EL (cell line): ENCODE measurements at places on chromosomes 12 and 14.

DNA sequence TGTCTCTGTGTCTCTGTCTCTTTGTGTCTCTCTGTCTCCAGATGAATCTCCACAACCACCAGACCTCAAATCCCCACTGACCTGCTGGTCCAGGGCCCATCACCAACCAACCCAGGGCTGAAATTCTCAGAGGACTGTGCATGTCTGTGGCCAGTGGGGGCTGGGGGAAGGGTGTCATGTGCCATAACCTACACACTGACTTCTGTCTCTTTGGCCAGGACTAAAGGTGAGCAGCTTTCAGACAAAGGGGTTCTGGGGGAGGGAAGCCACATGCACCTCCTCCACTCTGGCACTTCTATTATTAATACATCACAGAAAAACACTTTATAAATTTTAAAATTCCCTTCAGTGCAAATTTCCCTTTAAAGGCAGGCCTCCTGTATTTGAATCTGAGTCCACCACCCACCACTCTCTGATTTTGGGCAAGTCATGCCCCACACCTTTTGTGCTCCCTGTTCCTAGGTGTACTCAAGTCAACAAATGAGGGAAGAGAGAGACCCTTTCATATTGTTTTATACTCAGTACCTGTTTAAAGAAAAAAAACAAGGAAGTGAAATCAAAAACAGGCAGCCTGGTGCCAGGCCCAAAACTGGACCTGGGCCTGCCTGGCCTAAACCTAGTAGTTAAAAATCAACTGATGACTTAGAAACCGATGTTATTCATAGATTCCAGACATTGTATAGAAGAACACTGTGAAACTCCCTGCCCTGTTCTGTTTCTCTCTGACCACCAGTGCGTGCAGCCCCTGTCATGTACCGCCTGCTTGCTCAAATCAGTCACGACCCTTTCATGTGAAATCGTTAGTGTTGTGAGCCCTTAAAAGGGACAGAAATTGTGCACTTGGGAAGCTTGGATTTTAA, 80.2 kb downstream of the TUNAR start:
- no peak for DNase-seq

GRCh38 chr14:55127460-55127951, 1.5 kb upstream of the LGALS3 start:
- peak; percentile 88 for DNase-seq

- no peak for DNase-seq
Observed at GRCh38 chr12:26132866-26133265, 8.0 kb upstream of the BHLHE41 start.

DNA sequence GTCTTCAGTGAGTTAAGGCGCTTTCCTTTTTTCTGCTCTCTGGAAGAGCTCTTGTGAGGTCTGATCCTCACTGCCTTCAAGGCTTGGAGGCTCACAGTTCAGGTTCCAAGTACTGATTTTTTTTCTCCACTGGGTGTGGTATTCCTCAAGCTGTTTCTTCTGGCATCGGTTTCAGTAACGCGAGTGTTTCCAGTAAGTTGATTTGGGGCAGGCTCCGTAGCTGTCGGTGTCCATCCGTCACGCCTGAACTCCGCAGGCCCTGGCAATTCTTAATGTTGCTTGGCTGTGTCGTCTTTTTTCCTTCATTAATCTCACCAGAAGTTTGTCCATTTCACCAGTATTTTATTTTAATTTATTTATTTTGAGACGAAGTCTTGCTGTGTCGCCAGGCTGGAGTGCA, 30.6 kb downstream of the LRCOL1 start:
- DNase-seq, result no peak

GRCh38 chr14:100261621-100262020, 22.7 kb downstream of the YY1 start:
- DNase-seq, result no peak

- DNase-seq, result no peak
Observed at GRCh38 chr12:33587354-33587753, 147.7 kb upstream of the SYT10 start.

DNA sequence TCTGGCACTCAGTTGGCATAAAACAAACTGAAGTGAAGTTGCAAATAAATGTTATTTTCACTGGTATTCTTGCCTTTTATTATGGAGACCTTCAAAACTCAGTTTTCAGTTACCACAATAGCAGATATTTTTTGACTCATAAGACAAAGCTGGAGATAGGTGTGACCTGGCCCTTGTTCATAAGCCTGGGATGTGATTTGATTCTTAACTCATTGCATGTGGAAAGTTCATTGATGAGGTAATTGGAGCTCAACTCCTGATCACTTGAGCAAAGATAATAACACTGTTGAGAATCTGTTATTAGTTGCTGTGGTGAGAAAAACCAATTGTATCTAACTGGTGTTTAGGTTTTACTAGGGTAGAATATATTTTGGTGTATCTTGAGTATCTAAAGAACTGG, 105.1 kb downstream of the AEBP2 start:
- no peak for DNase-seq
